ENCODE measurements at places on chromosomes 5 and 9.

GRCh38 chr5:180067986-180068385 is 3.6 kb downstream of the RNF130 start:
- no peak for DNase-seq

DNA sequence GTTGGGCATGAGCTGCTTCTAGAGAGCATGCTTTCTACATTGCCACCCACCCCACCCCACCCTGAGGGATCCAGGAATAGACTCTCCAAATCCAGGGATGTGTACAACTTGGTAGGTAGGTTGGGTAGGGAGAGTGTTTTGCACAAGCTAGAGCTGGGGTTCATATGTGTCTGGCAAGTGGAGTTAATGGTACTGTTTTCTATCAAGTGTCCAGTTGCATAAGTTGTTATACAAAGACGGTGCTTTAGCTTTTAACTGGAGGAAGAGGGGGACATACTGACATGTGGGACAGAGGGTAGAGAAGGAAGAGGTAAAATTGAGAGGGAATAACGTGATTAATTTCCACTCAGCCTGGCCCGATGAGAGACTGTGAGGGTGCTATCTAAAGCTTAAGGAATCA is 51.0 kb upstream of the TNC start:
- no peak for DNase-seq

DNA sequence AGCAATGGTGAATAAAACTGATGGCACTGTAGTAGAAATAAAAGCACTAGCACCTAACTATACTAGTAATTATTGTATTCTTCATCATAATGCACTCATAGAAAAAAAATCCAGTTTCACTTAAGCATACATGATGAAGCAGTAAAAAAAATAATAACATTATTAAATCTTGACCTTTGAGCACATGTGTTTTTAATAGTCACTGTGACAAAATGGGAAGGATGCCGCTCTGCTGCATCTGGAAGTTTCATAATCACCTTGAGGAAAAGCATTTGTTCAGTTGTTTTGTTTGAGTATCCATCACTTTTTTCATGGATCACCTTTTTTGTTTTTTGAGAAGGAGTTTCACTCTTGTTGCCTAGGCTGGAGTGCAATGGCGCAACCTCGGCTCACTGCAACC is 13.2 kb downstream of the OR2K2 start:
- DNase-seq: no peak

- no peak for DNase-seq
Observed at GRCh38 chr5:165138236-165138635, 1632.8 kb downstream of the MAT2B start.

- DNase-seq: no peak
Observed at GRCh38 chr5:6758706-6759105, 45.5 kb downstream of the TENT4A start.

DNA sequence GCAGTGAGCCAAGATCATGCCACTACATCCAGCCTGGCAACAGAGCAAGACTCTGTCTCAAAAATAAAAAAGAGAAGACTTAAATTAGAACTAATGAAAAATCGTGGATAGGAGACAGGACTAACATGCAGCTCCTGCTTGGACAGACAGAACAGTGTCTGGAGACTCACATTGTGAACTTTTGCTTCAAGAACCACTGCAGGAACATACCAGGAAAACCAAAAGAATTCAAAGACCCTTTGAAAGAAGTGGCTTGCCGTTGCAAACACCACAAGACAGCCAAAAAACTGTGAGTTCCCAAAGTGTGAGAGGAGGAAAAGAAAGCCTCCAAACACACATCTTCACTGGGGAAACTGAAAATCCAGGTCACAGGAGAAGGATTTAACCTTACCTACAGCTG is 48.8 kb upstream of the SNAPC3 start:
- no peak for DNase-seq

GRCh38 chr5:60404171-60404570 is 295.8 kb downstream of the DEPDC1B start:
- DNase-seq: no peak

DNA sequence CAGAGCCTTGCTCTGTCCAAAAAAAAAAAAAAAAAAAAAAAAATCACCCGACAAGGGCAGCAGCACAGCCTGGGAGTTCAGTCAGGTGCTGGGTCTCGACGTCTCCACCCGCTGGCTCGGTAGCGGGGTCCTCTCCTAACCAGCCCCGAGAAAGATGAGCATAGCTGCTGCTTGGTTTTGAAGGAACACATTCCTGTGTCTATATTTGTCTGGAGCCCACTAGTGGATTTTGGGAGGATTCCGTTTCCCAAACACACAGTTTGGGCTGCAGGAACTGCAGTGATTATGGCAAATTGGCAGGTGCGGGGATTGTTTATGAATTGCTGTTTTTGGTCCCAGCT is 1.2 kb downstream of the OTULINL start:
- no peak for DNase-seq

DNA sequence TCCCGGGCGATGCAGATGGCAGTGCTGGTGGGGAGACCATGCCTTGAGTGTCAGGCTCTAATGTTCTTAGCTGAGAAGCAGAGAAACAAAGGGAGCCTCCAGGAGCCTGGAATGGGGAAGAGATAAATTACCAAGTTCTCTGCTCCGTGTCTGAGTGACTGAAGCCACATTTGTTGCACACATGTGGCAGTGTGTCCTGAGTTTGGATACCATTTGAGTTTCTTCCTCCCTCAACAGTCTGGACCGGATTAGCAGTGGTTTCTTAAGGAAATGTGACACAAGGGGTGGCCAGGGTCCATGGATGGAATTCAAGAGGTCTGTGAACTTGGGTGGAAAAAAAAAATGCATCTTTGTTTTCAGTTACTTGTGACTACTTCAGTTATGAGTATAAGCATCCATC is 50.7 kb upstream of the GARNL3 start:
- no peak for DNase-seq

- no peak for DNase-seq
Observed at GRCh38 chr5:128681096-128681495, 143.1 kb upstream of the FBN2 start.

DNA sequence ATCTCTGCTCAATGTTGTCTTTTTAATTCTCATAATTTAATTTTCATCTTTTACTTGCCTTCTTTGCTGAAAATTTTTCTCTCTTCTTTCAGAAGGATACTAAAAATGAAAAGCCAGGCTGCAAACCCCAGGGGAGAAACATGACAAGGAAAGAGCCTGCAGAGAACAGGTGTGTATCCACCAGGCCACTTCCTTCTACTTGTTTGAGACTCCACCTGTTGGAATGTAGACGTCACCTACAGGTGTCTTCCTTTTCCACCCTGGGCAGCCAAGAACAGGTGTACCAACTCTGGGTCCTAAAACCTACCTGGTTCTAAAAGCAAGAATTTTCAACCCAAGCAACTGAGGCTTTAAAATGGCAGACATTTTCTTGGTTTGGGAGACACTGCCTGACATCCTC is 166.8 kb downstream of the ATP10B start:
- DNase-seq: no peak

DNA sequence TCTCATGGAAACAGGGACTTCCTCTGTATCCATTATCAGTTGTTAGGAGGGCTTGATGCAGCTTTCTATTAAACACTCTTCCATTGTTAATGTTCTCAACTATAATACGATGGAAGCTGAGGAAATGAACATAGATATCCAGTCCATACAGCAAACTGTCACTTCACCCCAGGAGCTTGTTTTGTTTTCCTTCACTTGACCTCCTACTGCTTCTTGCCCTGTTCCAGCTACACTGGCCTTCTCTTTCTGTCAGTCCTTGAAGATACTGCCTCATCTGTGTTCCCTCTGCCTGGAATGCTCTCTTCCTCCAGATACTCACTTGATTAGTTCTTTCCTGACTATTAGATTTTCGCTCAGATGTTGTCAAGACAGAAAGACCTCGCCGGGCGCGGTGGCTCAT is 17.1 kb downstream of the CTNNA1 start:
- DNase-seq: no peak

GRCh38 chr5:37867654-37868053 is 27.8 kb upstream of the GDNF start:
- DNase-seq: no peak

GRCh38 chr5:56273376-56273955 is 40.3 kb upstream of the ANKRD55 start:
- DNase-seq: no peak

- DNase-seq: no peak
Observed at GRCh38 chr9:131346559-131346958, 47.3 kb upstream of the PRRC2B start.

DNA sequence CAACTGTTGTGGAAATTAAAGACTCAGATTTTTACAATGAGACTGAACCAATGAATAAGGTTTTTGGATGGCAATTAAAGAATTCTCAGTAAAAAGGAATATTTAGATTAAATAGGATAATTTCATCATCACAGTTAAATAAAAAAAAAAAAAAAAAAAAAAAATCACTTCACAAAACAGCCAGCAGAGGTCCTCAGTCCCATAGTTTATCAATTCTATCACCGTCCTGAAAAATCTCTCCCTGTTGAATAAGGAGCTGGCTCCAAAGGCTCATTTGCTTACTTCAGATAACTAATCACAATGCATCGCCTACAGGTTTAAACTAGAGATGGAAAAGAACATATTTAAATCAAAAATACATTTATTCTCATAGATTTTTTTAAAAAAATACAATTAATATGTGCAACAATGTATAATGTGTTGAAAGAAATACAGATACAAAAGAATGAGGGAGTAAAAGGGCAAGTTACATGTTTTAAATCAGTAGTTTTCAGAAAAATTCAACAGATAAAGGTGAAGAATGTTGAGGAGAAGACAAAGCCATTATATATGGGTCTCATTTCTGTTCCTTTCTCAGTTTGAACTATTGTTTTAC is 175.8 kb upstream of the CHD1 start:
- DNase-seq: no peak

- DNase-seq: no peak
Observed at GRCh38 chr9:71509054-71509453, 259.3 kb downstream of the CEMIP2 start.

- DNase-seq: peak; percentile 5
Observed at GRCh38 chr5:108481355-108481931, 99.5 kb upstream of the FBXL17 start.

DNA sequence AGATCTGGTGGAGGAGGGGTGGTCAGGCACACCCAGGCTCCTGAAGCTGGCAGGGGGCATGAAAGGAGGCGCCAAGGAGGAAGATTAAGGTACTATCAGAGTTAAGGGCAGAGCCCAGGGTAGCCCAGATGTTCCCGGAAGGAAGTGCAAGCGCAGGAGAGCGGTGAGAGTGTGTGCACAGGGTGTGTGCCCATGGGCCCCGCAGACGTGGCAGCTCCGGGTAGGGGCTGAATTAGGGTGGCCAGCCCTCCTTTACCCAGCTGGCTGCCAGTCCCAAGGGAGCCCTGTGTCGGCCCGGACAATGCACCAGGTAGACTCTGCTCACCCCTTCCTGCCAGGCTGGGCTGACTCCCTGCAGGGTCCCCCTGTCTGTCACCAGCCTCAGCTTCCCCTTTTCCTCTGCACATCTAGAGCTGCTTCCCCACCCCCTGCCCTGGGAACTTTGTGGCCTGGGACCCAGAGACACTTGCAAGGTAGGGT is at the start of gene SMIM33:
TSS of gene SMIM33 (plus strand) at position 184 of the 480 bp plus-strand sequence. CDS start at position 302, 118 bp downstream.
- no peak for DNase-seq

- DNase-seq: peak; percentile 35
Observed at GRCh38 chr5:82312373-82312856, 34.3 kb upstream of the RPS23 start.

GRCh38 chr5:6494939-6495338 is 46.3 kb downstream of the UBE2QL1 start:
- DNase-seq: no peak

DNA sequence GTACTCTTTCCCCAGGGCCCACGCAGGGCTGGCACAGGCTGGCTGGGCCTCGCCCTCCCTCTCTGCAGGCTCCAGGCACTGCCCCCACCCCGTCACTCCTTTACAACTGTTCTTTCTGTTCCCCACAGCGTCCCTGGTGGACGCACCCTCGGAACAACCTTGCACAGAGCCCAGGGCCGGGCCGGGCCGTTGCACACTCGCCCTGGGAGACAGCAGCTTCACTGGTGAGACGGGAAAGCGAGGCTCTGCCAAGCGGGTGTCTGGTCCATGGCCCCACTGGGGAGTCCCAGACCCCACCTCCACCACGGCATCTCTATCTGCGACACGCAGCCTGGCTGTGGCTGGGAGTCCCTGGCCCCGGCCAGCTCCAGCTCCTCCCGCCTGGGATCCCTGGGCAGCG is 18.4 kb upstream of the QSOX2 start:
- DNase-seq: peak; percentile 68

GRCh38 chr9:134546246-134546731 is 95.3 kb upstream of the COL5A1 start:
- DNase-seq: no peak

GRCh38 chr9:87405677-87406542 is 91.8 kb upstream of the DAPK1 start:
- DNase-seq: no peak

DNA sequence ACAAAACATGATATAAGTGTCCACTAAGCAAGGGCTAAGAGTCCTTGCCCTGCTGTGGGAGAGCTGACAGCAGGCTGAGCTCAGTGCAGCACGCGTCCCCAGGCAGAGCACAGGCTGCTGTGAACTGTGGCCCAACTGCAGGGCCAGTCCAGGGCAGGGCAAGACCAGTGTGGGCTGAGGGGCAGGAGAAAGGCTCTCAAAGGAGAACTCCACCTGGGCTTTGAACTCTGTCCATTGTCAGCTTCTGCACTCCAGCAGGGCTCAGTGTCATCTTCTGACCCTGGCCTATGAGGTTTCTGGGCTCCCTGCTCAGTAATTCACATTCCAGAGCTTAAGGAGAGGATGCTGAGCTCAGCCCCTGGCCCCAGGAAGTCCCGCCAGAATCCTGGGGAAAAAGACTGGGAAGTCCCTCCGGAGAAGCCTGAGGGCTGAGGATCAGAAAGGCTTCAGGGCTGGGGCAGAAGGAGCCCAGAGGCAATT is 37.4 kb downstream of the LHFPL2 start:
- no peak for DNase-seq

DNA sequence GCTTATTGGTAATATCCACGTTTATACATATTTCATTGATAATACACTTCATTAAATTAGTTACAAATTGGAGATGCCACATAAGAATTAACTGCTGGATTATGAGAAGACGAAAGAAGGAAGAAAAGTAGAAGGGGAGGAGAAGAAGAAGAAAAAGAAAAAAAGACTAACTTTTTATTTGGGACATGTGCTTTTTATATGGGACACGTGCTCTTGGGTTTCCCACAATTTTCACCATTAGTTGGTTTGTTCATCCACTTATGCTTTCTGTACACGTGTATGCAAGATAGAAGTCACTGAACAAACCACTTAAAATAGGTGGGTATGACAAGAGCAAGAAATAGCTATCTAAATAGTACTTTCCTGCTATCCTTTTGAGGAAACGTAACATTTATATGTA is 98.6 kb downstream of the MRPS30 start:
- no peak for DNase-seq

- no peak for DNase-seq
Observed at GRCh38 chr5:4078544-4078943, 482.9 kb downstream of the IRX1 start.

- no peak for DNase-seq
Observed at GRCh38 chr5:77991084-77991483, 214.9 kb upstream of the TBCA start.

GRCh38 chr5:174532455-174533453 is 191.6 kb upstream of the MSX2 start:
- DNase-seq: peak; percentile 20

GRCh38 chr5:173577817-173578216 is 38.6 kb downstream of the BOD1 start:
- DNase-seq: no peak
